ENCODE measurements at places on chromosomes 3 and 15.

DNA sequence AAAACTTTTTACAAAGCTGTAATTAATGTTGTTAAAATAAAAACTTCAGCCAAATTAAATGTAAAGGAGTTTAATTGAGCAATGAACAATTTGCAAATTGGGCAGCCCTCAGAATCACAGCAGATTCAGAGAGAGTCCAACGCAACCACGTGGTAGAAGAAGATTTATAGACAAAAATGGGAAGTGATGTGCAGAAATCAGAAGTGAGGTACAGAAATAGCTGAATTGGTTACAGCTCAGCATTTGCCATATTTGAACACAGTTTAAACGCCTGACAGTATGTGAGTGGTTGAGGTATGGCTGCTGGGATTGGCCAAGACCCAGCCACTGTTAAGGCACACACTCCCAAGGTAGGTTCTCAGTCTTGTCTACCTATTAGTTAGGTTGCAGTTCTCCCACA lies 14.4 kb upstream of the PLA2G4D start:
- DNase-seq = no peak

DNA sequence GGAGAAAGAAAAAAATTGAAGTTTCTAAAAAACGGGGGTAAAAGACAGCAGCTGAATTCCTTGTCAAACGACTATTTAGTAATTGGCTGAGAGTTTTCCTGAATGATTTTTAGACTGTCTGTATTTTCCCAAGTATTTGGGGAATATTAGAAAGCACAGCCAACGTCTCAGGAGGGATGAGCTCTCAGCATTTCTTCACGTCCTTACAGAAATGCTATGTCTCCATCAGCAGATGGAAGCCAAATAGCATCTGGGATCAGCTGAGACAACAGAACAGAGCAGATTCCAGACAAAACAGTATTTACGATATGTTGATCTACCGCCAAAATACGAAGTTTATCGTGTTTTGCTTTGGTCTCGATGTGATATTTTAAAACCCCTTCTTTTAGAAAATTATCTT lies 5.3 kb upstream of the TMC3 start:
- no peak for DNase-seq

GRCh38 chr3:107382631-107383030 lies 5.4 kb downstream of the CCDC54 start:
- DNase-seq = no peak

GRCh38 chr3:193791041-193792032 lies 198.3 kb downstream of the OPA1 start:
- no peak for DNase-seq

DNA sequence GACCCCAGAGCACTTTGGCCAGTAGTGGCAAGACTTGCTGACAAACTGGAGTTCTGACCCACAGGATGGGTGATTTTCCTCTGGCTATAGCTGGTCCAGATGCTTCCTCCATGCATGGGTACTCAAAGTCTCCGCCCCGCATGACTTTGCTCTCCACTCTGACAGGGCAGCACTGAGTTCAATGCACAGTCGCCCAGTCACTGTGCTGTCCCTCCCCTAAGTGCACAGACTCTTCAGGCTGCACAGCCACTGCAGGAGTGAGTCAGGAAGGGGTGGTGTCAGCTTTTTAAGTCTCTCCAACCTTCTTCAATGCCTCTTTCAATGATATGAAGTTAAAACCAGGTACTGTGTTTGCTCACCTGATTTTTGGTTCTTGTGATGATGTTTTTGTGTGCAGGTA lies 17.8 kb downstream of the TEX9 start:
- no peak for DNase-seq

DNA sequence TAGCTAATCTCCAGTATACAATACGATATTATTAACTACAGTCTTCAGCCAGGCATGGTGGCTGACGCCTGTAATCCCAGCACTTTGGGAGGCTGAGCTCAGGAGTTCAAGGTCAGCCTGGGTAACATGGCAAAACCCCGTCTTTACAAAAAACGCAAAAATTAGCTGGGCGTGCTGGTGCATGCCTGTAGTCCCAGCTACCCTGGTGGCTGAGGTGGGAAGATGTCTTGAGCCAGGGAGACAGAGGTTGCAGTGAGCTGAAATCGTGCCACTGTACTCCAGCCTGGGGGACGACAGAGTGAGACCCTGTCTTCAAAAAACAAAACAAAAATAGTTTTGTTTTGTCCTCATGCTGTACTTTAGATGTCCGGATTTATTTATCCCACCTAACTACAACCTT lies 29.2 kb upstream of the SV2B start:
- DNase-seq = no peak

GRCh38 chr3:16512435-16513140 lies 911 bp downstream of the RFTN1 start:
- DNase-seq = no peak

- peak; percentile 68 for DNase-seq
These were observed 583.8 kb downstream of the FOXP1 start for GRCh38 chr3:70999730-71000129.

DNA sequence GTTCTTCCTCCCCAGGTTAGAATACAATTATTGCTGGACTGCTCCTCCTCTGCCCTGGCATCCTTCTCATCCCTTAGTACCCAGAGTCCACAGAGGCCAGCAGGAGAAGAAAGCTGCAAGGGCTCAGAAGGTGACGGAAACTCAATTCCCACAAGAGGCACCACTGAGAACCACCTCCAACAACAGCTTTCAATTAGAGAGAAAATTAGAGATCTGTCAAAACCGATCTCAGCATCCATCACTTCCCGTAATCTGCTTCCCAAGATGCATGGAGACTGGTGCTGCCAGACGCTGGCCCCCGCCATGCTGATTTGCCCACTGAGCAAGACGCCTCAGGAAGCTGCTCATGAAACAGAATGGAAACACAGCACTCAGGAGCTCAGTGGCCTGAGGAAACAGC lies 135.0 kb upstream of the PRICKLE2 start:
- no peak for DNase-seq

GRCh38 chr15:47856071-47856470 lies 138.8 kb downstream of the SEMA6D start:
- DNase-seq = no peak

DNA sequence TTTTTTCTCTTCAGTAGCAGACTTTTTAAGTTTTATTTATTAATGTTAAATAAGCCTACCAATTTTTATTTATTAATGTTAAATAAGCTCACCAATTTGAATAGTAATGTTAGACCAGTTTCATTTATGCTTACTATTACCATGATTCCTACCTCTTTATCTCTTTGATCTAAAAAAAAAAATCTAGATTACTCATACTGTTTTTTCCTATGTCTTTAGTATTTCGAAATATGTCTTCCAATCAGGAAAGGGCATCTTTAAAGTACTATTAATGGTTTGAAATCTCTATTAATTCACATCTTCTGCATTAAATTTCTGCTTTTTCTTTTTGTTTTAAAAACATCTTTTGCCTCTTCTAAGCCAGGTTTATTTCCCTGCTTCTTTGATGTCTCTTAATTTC lies 27.5 kb upstream of the MAPKBP1 start:
- no peak for DNase-seq

- DNase-seq = no peak
These were observed 14.1 kb downstream of the MGLL start for GRCh38 chr3:127808197-127808596.

GRCh38 chr3:181568248-181568647 lies 143.5 kb upstream of the SOX2 start:
- DNase-seq = no peak

DNA sequence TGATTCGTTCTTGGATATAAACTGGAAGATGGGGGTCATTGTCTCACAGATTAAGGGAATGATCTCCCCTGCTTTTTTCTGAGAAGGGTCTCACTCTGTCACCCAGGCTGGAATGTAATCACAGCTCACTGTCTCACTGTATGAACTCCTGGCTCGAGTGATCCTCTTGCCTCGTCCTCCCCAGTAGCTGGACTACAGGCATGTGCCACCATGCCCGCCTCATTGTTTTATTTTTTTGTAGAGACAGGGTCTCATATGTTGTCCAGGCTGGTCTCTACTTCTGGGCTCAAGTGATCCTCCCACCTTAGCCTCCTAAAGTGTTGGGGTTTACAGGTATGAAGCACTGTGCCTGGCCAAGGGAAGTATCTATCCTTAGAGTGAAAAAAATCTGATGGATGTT lies 5.4 kb downstream of the OXSR1 start:
- no peak for DNase-seq

- no peak for DNase-seq
These were observed 152.3 kb upstream of the NR2E3 start for GRCh38 chr15:71658036-71658435.

GRCh38 chr3:57130571-57131209 lies 34.5 kb downstream of the IL17RD start:
- no peak for DNase-seq

- no peak for DNase-seq
These were observed 93.2 kb upstream of the PPIB start for GRCh38 chr15:64256051-64256450.

DNA sequence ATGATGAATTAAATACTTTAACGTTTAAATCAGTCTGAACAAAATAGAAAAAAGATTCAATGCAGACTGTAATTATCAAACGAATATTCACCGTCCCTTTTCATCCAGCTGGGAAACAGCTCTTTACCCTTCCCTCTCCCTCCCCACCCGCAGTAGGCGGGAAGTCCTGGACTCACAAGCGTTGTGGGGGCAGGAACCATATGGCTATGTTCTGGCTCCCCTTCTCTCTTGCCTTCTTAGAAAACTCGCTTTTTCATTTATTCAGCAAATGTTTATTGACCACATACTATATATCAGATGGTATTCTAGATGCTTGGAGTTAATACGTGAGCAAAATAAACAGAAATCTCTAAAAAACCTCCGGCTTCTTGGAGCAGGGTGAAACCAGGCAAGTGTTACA lies 715 bp upstream of the SCAPER start:
- no peak for DNase-seq

DNA sequence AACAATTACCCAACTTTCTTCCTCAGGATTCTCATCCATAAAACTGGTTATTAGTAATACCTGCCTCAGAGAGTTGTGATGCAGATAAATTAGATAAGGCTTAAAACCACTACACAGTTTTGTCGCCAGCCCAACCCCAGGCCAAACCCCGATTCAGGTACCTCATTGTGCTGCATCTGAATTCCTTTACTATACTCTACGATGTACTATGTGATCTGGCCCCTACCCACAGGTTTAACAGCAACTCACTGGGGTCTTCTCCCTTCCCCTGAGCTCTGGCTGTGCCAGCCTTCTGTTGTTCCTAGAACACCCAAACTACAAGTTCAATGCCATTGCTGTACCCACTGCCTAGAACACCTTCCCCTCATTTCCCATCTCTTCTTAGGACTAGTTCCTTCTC lies 64.6 kb downstream of the MYO5A start:
- DNase-seq = no peak

- DNase-seq = no peak
These were observed 9.2 kb upstream of the HLTF start for GRCh38 chr3:149095487-149095886.

DNA sequence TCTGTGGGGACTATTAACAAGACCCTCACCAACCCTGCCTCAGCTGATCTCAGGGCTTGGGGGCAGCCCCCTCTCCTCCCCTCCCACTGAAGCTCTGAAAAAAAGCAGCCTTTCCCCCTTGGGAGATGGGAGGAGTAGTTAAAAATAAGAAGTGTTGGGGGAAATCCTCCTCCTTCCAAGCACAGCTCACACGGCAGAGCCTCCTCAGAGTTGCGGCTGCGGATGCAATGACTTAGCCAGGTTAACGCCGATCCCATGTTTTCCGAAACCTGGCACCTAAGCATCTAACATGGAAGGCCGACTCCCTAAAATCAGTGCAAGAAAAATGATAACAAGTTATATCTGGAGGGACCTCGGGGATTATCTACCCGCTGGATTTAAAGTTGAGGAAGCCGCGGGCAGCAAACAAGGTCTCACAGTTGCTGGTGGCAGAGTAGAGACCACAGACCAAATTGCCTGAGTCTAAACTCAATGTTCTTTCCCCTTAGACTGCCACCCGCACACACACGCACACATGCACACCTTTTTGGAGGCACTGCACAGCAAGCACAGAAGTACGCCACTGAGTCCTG lies 1.1 kb upstream of the TPM1 start:
- no peak for DNase-seq

GRCh38 chr15:96325541-96326327 lies 4.8 kb upstream of the NR2F2 start:
- DNase-seq = no peak

GRCh38 chr15:36185438-36185837 lies 394.0 kb upstream of the CDIN1 start:
- DNase-seq = no peak

GRCh38 chr3:69766638-69767037 lies 27.4 kb downstream of the MITF start:
- no peak for DNase-seq

GRCh38 chr3:56366641-56367162 lies 101.6 kb downstream of the ERC2 start:
- no peak for DNase-seq

DNA sequence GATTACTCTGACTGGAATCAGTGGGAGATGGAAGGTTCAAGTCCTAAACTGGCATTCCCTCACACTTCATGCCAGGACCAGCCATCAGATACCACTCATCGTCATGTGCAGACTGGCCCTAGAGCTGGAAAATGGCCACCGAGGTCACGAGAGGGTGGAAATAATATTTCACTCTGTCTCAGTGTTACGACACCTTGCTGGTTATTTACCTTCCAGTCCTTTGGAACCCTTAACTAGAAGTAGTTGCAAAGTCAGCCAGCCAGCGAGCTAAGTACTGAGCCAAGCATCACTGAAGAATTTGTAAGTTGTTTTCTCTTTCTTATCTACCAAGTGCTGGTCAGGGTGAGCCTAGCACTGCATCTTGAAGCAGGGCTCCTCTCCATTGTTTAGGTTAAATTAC lies 309.9 kb upstream of the RASGRP1 start:
- DNase-seq = no peak

DNA sequence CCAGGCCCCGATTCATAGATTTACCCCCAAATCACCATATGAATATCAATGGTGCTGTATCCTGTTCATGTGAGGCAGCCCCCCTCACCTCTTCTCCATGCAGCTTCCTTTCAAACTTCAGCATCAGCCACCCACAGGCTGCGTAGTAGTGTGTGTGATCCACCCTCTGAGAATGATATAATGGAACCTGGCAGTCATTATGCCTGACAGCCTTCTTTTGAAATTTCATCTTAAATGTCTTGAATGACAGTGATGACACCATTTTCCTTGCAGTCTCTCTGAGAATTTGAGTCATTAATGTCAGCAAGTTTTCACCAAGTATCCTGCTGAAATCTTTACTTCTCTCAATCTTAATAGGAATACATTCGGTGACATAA lies 3.5 kb upstream of the CLRN1 start:
- DNase-seq = no peak

DNA sequence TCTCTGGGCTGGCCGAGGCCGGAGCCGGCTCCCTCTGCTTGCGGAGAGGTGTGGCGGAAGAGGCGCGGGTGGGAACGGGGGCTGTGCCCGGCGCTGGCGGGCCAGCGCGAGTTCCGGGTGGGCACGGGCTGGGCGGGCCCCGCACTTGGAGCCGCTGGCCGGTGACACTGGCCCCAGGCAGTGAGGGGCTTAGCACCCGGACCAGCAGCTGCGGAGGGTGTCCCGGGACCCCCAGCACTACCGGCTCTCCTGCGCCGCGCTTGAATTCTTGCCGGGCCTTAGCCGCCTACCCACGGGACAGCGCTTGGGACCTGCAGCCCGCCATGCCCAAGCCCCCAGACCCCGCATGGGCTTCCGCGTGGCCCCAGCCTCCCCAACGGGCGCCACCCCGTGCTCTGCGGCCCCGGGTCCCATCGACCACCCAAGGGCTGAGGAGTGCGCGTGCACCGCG lies 736.3 kb upstream of the ARRDC4 start:
- no peak for DNase-seq
